ENCODE measurements at places on chromosomes 1 and 21. TPM values are rescaled to one million over a fixed set of nuclear protein-coding genes. Genes with fewer than 3 reads are reported as not detected.

DNA sequence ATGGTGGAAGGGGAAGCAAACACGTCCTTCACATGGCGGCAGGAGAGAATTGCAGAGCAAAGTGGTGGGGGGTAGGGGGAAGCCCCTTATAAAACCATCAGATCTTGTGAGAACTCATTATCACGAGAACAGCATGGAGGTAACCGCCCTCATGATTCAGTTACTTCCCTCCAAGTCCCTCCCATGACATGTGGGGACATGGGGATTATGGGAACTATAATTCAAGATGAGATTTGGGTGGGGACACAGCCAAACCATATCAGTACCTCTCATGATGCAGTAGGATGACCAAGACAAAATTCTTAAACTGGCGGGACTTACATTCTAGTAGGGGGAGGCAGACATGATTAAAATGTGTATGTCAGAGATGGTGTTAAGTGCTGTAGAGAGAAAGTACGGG is 38.8 kb downstream of the WNT4 start:
- H3K4me1 ChIP-seq = peaks cover 47% of the 10 kb centered on the region
- H3K27me3 ChIP-seq = no peaks in the 10 kb centered on the region
- H3K4me3 ChIP-seq = no peak overlapping the region
- peak overlapping the region; percentile 72 for H3K27ac ChIP-seq

DNA sequence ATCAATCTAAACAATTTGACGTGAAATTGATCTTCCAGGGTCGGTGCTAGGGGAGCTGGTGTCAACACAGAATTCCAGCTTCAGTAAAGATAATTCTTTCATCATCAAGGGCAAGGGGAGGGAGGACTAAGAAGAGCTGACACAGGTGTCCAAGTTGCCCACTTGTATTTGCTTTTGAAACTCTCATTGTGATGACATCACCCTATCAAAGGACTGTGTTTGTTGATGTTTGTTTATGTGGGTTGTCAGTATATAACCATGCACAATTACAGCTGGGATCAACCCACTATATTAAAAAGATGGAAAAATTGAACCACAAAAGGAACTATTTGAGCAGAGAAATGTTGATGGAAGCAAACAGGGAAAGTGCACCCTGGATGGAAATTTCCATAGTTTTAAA is 48.8 kb downstream of the ZC3H11B start:
- H3K36me3 ChIP-seq = no peaks in the 10 kb centered on the region
- no peak overlapping the region for H3K4me3 ChIP-seq
- H3K27ac ChIP-seq = no peak overlapping the region
- H3K4me1 ChIP-seq = peaks cover 22% of the 10 kb centered on the region
- DNase-seq = no peak
- peaks cover 2% of the 10 kb centered on the region for H3K27me3 ChIP-seq

The ANGPTL3 gene
- total RNA-seq = not detected

GRCh38 chr21:41098481-41099042 is 69.4 kb upstream of the BACE2 start:
- peaks cover 14% of the 10 kb centered on the region for H3K4me1 ChIP-seq
- no peaks in the 10 kb centered on the region for H3K36me3 ChIP-seq
- H3K27ac ChIP-seq = no peak overlapping the region
- DNase-seq = no peak
- H3K27me3 ChIP-seq = peaks cover 14% of the 10 kb centered on the region
- H3K4me3 ChIP-seq = no peak overlapping the region

DNA sequence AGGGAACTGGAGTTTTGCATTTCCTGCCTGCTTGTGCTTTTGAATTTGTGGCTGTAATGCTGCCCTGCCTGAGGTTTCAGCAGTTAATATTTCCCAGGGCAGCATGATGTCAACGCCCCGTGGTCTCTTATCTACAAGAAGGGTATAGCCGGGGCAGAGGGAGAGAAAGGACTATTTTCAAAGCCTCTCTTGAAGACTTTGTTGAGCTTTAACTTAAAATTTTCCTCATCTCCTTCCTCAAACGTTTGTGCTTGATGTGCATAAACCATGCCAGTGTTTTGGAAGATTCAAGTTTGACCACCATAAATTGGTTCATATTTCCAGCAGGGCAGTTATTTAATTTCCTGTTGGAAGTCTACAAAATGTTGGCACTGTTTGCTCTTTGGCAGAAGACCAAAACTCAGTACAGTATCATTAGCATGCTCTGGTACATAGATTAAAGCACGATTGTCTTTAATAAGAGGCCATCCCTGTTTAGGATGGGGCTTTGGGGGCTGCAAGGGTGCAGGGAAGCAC is 43.4 kb downstream of the ROR1 start:
- peaks cover 40% of the 10 kb centered on the region for H3K4me1 ChIP-seq
- H3K4me3 ChIP-seq = no peak overlapping the region
- no peak for DNase-seq
- no peaks in the 10 kb centered on the region for H3K27me3 ChIP-seq

- H3K4me3 ChIP-seq = no peak overlapping the region
- peaks cover 33% of the 10 kb centered on the region for H3K36me3 ChIP-seq
- no peak overlapping the region for H3K27ac ChIP-seq
- no peak for DNase-seq
Measured at GRCh38 chr21:43961382-43961909, 50.7 kb upstream of the TRAPPC10 start.

DNA sequence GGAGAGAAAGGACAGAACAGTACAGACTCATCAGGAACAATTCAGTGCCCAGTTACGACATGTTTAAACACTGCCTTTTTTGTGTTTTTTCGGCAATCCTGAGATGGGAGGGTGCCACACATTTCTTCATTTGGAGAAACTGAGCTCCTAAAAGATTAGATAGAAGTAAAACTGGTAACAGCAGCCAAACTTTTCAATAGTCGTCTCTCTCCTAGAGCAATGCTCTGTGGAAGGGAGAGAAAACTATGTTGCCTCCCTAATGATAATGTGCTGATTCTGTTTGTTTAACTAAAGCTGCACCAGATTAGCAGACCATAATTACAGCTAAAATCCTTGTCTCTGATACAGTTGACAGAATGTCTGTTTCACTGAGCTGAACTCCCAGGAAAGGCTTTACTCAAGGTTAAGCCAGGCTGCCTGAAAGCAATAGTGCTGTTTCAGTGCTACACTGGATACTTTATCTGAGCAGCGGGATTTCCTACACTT is 76.2 kb upstream of the CXADR start:
- H3K36me3 ChIP-seq = no peaks in the 10 kb centered on the region
- H3K27me3 ChIP-seq = no peaks in the 10 kb centered on the region
- H3K4me1 ChIP-seq = peaks cover 48% of the 10 kb centered on the region
- no peak for DNase-seq
- no peak overlapping the region for H3K4me3 ChIP-seq

DNA sequence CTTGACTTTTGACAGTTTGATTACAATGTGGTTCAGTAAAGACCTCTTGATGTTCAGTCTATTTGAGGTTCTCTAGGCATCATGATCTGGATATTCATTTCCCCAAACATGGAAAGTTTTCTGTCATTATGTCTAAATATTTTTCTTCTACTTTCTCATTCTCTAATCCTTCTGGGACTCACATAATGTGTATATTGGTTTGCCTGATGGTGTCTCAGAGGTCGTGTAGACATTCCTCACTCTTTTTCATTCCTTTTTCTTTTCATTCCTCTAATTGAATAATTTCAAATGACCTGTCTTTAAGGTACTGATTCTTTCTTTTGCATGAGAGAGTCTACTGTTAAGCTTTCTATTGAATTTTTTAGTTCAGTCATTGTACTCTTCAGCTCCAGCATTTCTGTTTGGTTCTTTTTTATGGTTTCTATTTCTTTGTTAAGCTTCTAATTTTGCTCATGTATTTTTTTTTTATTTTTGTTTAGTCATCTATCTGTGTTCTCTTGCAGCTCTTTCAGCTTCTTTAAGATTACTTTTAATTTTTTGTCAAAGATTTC is 158.4 kb downstream of the GDAP2 start:
- H3K27me3 ChIP-seq = no peaks in the 10 kb centered on the region
- no peaks in the 10 kb centered on the region for H3K4me1 ChIP-seq
- H3K36me3 ChIP-seq = peaks cover 10% of the 10 kb centered on the region
- no peak for DNase-seq

The ANKRD65 gene
- 10.9 TPM for total RNA-seq

DNA sequence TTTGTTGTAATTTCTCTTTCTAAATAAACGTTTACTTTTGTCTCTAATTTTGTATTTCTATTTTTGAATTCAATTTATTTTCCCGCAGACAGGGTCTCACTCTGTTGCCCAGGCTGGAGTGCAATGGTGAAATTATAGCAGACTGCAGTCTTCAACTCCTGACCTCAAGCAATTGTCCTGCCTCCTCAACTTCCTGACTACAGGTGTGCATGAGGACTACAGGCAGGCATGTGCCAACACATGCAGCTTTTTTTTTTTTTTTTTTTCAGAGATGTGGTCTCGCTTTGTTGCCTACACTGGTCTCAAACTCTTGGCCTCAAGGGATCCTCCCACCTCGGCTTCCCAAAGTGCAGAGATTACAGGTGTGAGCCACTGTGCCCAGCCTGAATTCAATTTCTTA is 36.7 kb upstream of the IL20 start:
- peaks cover 6% of the 10 kb centered on the region for H3K27me3 ChIP-seq
- no peak overlapping the region for H3K4me3 ChIP-seq
- no peaks in the 10 kb centered on the region for H3K36me3 ChIP-seq

- peak overlapping the region; percentile 97 for H3K27ac ChIP-seq
- H3K36me3 ChIP-seq = peaks cover 3% of the 10 kb centered on the region
- peaks cover 82% of the 10 kb centered on the region for H3K4me1 ChIP-seq
- no peaks in the 10 kb centered on the region for H3K27me3 ChIP-seq
- H3K4me3 ChIP-seq = no peak overlapping the region
Measured at GRCh38 chr1:172390301-172390682, 30.2 kb upstream of the C1orf105 start.

The ABCD3 gene
- total RNA-seq = 38.2 TPM

The MEX3A gene
- total RNA-seq = 112 TPM

The ST6GALNAC3 gene
- 64.8 TPM for total RNA-seq

The TNFRSF18 gene
- 0.51 TPM for total RNA-seq

- H3K27me3 ChIP-seq = no peaks in the 10 kb centered on the region
- no peak for DNase-seq
- no peak overlapping the region for H3K4me3 ChIP-seq
- peaks cover 38% of the 10 kb centered on the region for H3K36me3 ChIP-seq
- no peak overlapping the region for H3K27ac ChIP-seq
- H3K4me1 ChIP-seq = no peaks in the 10 kb centered on the region
Measured at GRCh38 chr21:46168659-46169386, 13.4 kb upstream of the FTCD start.

DNA sequence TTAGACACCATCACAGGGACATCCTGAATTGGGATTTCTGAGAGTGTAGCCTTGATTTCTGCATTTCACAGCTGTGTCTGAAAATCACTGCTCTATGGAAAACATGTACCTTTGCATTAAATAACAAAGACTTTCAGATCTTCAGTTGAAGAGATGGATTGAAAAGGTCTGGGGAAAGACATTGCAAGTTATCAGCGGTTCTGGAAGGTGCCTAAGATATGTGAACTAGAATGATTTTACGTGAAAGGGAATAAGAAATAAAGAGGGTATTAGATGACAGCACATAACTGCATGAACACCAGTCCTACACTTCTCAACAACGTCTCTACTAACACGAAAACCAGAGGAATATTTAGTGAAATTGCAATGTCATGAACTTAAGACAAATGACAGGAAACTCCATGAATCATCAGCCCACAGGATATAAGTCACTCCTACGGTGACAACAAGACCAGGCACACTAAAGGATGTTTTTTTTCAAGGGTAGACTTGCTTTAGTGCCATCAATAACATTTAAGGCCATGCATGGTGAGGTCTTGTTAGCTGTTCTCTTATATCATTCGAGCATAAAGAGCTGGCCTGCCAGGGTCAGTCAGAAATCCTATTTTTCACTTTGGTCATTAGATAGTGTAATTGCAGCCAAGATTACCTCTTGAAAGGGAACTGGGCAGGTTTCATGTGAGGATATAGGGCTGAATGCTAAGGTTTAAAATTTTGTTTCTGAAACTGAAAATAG is 283.1 kb downstream of the GRIK1 start:
- H3K27me3 ChIP-seq = no peaks in the 10 kb centered on the region
- H3K27ac ChIP-seq = peak overlapping the region; percentile 40
- no peak overlapping the region for H3K4me3 ChIP-seq
- peaks cover 18% of the 10 kb centered on the region for H3K4me1 ChIP-seq
- peaks cover 12% of the 10 kb centered on the region for H3K36me3 ChIP-seq
